ENCODE measurements at places on chromosomes 13 and 19. TPM values are rescaled to one million over a fixed set of nuclear protein-coding genes. Genes with fewer than 3 reads are reported as not detected.

Gene TMC4
- not detected for total RNA-seq

Gene MYPOP
- total RNA-seq = 2.0 TPM

Gene FREM2
- under 0.01 TPM for total RNA-seq

Gene PPP6R1
- 69.9 TPM for total RNA-seq

Gene SPRY2
- total RNA-seq = 30.4 TPM

Gene IGFL3
- not detected for total RNA-seq
